Lung (tissue), 17 donors: ENCODE measurements at places on chromosomes 12 and 14. TPM values are rescaled to one million over a fixed set of nuclear protein-coding genes. Genes with fewer than 3 reads are reported as not detected.

Gene CYP46A1
- 1.0 TPM for polyA plus RNA-seq

Gene SIVA1
- 212 TPM for polyA plus RNA-seq

Gene KRT71
- not detected for polyA plus RNA-seq

Gene ASCL1
- 0.25 TPM for polyA plus RNA-seq

Gene TAS2R9
- polyA plus RNA-seq, result not detected

Gene RARG
- 14.2 TPM for polyA plus RNA-seq

Gene SLCO1B1
- not detected for polyA plus RNA-seq

Gene CIROP
- polyA plus RNA-seq, result not detected

Gene PGF
- 10.0 TPM for polyA plus RNA-seq

Gene MYO1H
- polyA plus RNA-seq, result 0.09 TPM

Gene KRT2
- not detected for polyA plus RNA-seq

Gene CAPZA3
- not detected for polyA plus RNA-seq

Gene ARL1
- 28.7 TPM for polyA plus RNA-seq

Gene NR4A1
- 45.1 TPM for polyA plus RNA-seq

Gene RNASE3
- 0.79 TPM for polyA plus RNA-seq

Gene SCN8A
- polyA plus RNA-seq, result 0.07 TPM

Gene SPIC
- polyA plus RNA-seq, result 0.03 TPM
